ENCODE measurements at places on chromosomes 4 and X. TPM values are rescaled to one million over a fixed set of nuclear protein-coding genes. Genes with fewer than 3 reads are reported as not detected.

FAM114A1 gene
- 1.6 TPM for total RNA-seq

SERTM2 gene
- not detected for total RNA-seq

DCAF12L2 gene
- total RNA-seq, result not detected

CHRNA9 gene
- total RNA-seq, result 0.25 TPM

MAPK10 gene
- not detected for total RNA-seq

UGT8 gene
- total RNA-seq, result not detected

TEX28 gene
- total RNA-seq, result not detected

BEX5 gene
- 4.6 TPM for total RNA-seq

SULT1E1 gene
- not detected for total RNA-seq

TCEAL7 gene
- total RNA-seq, result not detected

PPID gene
- total RNA-seq, result 32.6 TPM

TBX22 gene
- total RNA-seq, result not detected

GAGE12J gene
- not detected for total RNA-seq

ALB gene
- total RNA-seq, result not detected

SYNPO2 gene
- total RNA-seq, result 0.71 TPM

ZNF518B gene
- total RNA-seq, result 28.0 TPM

TMPRSS11D gene
- total RNA-seq, result not detected

KLKB1 gene
- total RNA-seq, result 0.10 TPM

PRSS12 gene
- not detected for total RNA-seq

GLRA2 gene
- not detected for total RNA-seq

BEND2 gene
- not detected for total RNA-seq

PABPC5 gene
- not detected for total RNA-seq

EXOC1L gene
- total RNA-seq, result not detected

CACNA1F gene
- total RNA-seq, result 0.91 TPM

C4orf36 gene
- not detected for total RNA-seq

AFF2 gene
- 1.6 TPM for total RNA-seq

RPS6KA6 gene
- not detected for total RNA-seq

HSFX3 gene
- total RNA-seq, result not detected

PNMA6F gene
- not detected for total RNA-seq

COL25A1 gene
- 0.03 TPM for total RNA-seq

SYN1 gene
- 0.72 TPM for total RNA-seq

C4orf50 gene
- total RNA-seq, result 0.13 TPM

TMEM31 gene
- not detected for total RNA-seq

GBA3 gene
- total RNA-seq, result not detected

FRAS1 gene
- not detected for total RNA-seq

MSN gene
- total RNA-seq, result 600 TPM

CT83 gene
- total RNA-seq, result not detected

CD40LG gene
- total RNA-seq, result 72.7 TPM

MAGEA11 gene
- total RNA-seq, result not detected

FGF13 gene
- not detected for total RNA-seq

NDUFB11 gene
- total RNA-seq, result 94.9 TPM

NXF3 gene
- not detected for total RNA-seq

SLC26A1 gene
- total RNA-seq, result not detected

RTL3 gene
- not detected for total RNA-seq

IL9R gene
- total RNA-seq, result 20.4 TPM

GABRE gene
- not detected for total RNA-seq

FAT1 gene
- total RNA-seq, result 0.07 TPM

TEX13D gene
- not detected for total RNA-seq

ARX gene
- not detected for total RNA-seq

SRPK3 gene
- not detected for total RNA-seq

BTK gene
- 0.28 TPM for total RNA-seq

CENPU gene
- total RNA-seq, result 53.8 TPM

IL1RAPL1 gene
- not detected for total RNA-seq

SLITRK2 gene
- not detected for total RNA-seq

NAP1L3 gene
- 1.0 TPM for total RNA-seq

MAGT1 gene
- total RNA-seq, result 50.4 TPM

AMBN gene
- total RNA-seq, result not detected

RBMX gene
- total RNA-seq, result 252 TPM
